ENCODE measurements at places on chromosomes 12 and 14.
A peak's percentile ranks its signal among the peaks of the same experiment; 100 is the strongest.

DNA sequence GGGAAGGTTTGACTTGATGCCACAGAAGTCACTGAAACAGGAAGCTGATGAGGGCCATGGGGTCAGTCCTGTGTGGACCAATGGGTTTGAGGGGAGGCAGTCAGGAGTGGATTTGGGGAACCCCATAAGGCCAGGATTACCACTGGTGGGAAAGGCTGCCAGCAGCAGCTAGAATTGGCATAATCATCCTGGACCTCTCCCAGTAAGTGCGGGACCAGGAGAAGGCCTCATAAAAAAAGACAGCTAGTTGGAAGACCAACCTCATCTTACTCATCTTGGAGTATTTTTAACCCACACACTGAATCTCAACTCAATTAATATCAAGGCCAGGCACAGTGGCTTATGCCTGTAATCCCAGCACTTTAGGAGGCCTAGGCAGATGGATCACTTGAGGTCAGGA is 22.7 kb downstream of the TBX3 start:
- DNase-seq: no peak

DNA sequence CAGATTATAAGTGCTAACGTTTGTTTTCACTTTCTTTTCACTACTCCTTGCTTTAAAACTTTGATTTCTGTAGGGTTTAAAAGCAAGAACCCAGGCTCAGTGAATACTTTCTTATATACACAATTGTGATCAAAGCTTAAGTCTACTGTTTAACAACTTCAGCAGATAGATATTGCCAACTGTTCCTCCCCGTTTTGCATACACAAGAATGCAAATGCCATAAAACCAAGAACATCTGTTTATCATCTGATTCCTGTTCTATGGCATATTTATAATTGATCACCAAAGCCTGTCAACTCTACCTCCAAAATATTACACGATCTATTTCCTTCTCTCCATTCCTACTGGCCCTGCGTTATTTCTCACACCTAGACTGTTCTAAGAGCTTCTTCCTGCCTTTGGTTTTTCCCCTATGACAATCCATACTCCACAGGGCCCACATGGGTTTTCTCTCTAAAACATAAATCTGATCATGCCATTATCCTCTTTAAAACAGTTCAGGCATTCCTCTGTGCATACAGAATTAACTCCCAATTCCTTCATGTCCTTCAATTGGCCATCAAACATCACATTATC is 15.9 kb downstream of the MED13L start:
- DNase-seq: no peak

GRCh38 chr12:25557830-25558436 is 4.8 kb upstream of the LMNTD1 start:
- DNase-seq: peak; percentile 11

DNA sequence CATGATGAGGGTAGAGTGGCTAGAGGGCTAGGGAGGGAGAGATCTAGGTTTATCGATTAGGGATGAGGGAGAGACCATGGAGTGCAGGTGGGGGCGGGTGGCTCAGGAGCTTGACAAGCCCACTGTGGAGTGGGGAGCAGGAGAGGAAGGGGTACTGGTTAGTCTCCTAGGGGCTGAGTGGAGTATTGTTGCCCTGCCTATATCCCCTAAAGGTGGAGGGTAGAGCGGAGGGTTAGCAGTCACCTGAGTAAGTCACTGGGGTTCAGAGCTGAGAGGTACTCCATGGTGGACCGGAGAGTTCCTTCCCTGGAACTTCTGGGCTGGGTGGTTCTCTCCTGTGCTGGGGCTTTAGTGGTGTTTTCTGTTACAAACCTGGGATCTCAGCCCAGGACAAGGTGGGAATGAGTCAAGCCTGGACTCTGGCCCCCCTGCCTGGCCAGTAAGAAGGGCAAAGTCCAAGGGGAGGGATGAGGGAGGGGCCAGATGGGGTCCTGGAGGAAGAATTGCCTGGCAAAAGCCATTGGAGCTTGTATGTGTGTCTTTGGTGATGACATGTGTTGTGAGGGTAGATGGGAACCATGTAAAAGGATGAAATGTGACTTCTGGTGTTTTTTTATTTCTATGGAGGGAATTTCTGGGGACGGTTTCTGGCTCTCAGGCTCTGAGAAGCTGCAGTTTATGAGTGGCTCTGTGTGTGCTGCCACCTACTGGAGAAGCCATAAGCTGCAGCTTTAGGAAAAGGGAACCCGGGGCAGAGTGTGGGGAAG is at the start of gene CIDEB:
Gene CIDEB, minus strand, starts transcription at position 403 of the 767 bp plus-strand sequence. Its CDS starts 119 bp downstream, at position 284.
- peak; percentile 74 for DNase-seq

DNA sequence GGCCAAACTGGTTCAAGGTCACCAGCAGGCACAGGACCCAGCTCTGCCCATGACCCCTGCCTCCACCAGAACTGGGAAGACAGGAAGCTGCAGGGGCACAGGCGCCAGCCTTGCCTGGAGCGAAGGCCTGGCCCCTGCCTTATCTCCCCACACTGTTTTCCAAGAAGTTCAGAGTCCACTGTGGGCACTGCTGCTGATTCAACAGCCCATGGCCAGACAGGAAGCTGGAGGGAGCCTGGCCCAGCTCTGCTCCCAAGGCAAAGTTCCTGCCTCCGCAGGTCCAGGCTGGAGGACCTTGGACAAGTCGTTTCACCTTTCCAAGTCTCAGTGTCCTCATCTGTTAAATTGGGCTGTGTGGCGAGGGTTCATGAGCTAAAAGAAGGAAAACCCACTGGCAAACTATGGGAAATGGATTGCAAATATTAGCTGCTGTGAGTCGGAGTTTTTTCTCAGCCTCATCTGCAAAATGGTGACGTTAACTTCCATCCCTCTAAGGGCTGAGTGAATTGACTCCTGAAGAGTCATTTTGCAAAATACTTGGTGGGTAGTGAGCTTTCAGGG is 1.2 kb downstream of the PHETA1 start:
- DNase-seq: no peak

DNA sequence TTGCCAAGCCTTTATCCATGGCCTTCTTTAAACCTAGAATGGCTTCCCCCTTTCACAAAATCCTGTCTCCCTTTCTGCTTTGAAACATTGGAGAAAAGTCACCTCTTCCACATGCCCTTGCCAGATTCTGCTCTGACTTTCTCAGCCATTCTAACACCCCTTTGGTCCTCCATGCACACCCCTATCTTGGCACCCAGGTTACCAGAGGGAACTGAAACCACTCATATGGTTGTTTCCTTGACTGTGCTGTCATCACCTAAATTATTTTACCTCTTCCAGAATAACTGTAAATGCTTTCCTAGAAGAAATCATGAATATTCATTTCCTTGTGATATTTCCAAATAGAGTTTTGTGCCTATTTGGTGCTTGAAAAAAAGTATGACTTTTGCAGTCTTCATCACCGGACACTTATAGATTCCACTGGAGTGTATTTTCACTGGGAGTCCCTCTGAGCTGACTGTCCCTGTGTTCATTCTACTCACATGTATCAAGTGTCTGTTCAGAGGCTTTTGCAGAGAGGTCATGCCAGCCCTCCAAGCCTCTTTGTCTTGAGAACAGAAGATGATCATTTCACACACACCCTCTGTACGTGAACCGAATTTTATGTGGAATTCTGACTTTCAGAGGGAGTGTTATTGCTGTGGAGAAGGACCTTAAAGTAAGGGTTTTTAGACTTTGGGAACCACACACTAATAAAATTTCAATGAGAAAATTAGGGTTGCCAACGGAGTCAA is 74.1 kb downstream of the PLXNC1 start:
- DNase-seq: no peak

GRCh38 chr12:120800665-120801064 is 75.0 kb downstream of the ACADS start:
- DNase-seq: no peak

DNA sequence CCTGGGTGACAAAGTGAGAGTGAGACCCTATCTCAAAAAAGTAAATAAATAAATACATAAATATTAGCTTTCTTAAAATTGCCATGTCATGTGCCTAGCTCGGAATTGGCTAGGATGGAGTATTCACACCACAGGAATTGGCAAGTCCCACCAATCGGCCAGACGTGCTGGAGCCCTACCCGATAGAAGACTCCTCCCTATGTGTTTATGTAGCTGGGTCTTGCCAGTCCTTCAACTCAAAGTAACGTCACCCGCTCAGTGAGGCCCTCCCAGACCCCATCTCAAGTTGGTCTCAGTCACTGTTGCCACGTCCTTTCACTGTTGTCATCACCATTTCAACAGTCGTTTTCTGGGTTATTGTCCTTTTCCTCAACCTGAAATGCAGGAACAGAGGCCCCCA is 20.2 kb downstream of the VRTN start:
- DNase-seq: no peak

GRCh38 chr12:113462998-113463745 is 8.5 kb downstream of the LHX5 start:
- no peak for DNase-seq

- DNase-seq: no peak
These were observed 2.4 kb downstream of the PRKD1 start for GRCh38 chr14:29925101-29925722.

- peak; percentile 83 for DNase-seq
These were observed 935 bp upstream of the CRIP1 start for GRCh38 chr14:105485739-105486162.

DNA sequence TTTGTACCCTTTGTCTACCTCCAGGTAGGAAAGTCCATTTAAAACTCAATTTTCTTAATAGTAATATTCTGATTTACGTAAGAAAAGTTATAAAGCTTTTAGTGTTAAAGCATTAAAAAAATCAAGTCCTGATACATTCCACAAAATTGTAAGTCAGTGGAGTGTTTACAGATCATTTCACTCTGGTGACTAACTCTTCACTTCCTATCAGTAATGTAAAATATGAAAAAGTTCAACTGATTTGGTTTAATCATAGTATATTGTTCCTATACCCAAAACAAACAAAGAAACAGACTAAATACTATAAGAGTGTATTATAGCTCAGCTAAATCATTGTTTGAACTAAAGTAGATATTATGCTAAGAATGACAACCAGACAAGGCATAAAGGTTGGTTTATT is 85.9 kb downstream of the VEZT start:
- DNase-seq: no peak

DNA sequence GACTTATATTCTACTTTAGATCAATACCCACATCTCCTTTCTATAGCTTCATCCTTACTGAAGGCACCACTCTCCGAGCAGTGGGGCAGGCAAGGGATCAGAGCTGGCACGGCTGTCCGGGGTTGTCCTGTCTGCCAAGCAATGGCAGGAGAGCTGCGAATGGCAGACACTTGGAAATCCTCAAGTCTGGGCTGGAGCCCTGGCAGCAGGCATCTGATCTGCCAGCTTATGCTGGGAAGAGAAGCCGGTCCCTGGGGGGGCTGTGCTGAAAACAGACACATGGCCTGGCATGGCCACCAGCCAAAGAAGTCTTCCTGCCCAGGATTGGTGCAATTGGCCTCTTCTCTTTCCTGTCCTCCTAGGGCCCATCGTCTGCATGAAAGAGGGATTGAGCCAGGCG is 280.2 kb upstream of the PWP1 start:
- DNase-seq: no peak

GRCh38 chr12:89340861-89341260 is 11.4 kb downstream of the DUSP6 start:
- no peak for DNase-seq

DNA sequence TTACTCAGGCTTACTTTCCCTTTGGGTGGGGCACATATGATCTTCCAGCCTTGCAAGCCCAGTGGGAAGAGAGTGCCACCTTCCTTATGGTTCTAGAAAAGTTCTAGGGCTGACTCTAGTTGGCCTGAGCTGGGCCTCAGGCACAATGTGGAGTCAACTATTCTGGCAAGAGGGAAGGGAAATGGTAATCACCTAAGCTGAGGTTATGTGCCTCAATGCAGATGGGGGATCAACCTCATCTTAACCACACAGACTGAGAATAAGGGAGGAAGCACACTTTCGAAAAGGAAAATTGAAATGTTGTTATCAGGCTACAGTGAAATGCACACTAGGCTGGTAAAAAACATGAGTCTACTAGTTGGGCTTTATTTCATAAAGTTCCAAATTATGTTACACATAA is 77.5 kb upstream of the RMST start:
- no peak for DNase-seq

GRCh38 chr14:28083389-28083788 is 683.2 kb upstream of the FOXG1 start:
- no peak for DNase-seq

DNA sequence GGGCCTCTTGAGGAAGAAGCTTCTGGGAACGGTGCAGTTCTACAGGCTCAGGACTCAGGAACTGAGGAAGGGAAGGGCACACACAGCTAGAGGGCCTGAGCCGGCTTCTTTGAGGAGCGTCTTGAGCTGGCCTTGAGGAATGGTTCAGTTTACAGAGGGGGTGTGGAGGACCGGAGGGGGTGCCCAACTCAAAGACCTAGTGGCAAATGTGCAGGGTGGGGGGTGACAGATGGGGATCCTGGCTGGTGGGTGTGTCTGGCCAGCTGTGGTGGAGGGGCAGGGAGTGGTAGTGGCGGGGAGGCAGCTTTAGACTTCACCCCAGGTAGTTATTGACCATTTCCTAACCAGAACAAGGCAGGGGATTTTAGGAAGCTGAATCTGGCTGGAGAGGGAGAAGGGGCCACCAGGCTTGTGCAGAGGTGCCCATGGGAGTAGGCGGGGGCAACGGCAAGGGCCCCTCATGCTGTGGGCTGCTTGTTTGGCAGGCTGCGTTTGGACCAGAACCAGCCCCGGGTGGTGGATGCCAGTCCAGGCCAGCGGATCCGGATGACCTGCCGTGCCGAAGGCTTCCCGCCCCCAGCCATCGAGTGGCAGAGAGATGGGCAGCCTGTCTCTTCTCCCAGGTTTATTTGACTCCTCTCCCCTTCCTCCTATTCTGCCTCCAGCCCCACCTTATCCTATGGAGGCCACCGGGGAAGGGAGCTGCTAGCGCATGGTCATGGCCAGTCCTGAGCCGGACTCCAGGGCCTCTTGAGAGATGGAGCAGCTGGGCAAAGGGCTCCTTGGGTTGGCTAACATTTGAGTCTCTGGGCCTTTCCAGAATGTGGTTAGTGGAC is 27.8 kb downstream of the PAPLN start:
- DNase-seq: no peak

DNA sequence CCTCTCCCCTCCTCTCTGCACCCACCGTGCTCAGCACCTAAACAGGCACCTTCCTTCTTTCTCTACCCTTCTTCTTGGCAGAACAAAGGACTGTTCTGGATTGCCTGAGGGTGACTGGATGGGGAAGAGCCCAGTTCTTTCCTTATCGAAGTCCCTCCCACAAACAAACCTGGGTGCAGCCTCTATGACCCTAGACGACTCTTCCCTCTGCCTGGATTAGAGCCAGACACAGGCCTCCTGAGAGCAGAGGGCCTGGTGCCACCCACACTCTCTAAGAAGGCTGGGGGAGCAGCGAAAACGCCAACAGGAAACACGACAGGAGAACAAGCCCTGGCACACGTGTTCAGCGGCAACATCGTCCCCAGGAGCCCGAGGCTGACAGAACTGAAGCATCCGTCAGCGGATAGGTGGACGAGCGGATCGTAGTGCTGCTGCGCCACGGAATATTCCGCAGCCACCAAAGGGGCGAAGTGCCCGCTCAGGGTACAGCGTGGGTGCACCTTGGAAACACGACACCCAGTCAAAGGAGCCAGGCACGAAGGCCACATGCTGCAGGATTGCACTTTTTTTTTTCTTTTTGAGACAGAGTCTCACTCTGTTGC is 38.0 kb downstream of the RIMBP2 start:
- no peak for DNase-seq

DNA sequence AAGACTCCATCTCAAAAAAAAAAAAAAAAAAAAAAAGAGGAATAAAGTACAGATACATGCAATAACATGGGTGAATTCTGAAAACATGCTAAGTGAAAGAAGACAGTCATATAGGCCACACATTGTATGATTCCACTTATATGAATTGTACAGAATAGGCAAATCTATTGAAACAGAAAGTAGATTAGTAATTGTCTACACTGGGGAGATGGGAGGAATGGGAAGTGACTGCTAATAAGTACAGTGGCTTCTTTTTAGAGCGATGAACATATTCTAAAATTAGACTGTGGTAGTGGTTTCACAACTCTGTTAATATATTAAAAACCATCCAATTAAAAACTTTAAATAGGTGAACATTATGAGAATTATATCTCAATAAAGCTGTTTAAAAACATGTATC is 74.4 kb downstream of the ANKS1B start:
- DNase-seq: no peak

All from CD4-positive, alpha-beta T cell treated with Interleukin-10 for 1 hour (primary cell).